NCI-H1092 treated with DMSO at 0.1 percent for 48 hours (cell line): ENCODE measurements at places on chromosomes 2 and 18.
A peak's percentile ranks its signal among the peaks of the same experiment; 100 is the strongest.

DNA sequence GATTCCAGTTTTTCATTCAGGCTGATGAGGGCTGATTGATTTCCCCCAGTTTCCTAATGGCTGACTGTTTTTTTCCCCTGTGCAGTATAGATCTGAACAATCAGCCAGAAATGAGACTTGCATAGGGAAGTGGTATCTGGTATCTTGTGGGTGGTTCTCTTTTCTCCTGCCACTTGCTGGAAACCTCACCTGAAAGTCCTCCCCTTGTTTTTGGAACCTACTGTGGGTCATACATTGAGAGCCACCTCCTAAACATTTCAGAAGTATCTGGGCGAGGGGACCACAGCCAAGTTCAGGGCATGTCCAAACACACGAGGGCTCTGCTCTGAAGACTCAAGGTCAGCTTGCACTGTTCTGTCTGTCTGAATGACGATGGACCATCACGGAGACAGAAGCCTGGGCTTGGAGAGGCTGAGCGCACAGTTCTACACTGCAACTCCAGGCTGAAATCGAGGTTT is 19.3 kb downstream of the ALPK2 start:
- no peak for DNase-seq

DNA sequence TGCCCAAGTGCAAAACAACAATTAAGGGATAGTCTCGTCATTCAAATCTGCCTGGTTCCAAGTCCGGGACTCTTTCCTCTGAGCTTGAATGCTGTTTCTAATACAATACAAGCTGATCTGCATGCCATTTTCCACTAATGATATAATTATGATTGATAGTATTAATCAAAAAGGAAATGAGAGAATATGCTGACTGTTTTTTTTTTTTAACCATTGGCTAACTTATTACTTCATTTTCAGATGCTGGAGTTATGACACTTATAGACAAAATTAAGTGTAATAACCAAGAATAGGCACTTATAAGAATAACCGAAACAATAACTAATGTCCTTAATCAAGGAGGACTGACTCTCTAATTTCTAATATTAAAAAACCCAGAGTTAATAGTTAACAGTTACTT is 343.6 kb downstream of the LPIN1 start:
- DNase-seq = no peak

GRCh38 chr2:161209902-161210301 is 49.7 kb downstream of the TANK start:
- no peak for DNase-seq

DNA sequence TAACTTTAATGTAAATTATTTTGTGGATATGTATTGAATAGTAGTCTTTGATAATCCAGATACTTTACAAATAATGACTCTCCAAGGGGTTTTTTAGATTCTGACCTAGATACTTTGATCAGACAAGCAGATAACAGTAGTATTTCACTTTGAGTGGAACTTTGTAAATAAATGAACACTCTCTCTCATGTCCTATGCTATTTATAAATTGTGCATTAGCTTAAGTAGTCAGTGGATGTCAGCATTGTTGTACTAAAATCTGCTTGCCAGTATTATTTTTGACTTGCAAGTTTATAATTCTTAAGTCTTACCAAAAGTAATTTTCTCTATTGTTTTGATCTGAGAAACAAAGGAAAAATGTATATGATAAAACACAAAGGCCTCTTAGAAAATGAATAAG is 1113.1 kb upstream of the NRXN1 start:
- DNase-seq = no peak

GRCh38 chr2:111919365-111919764 is 21.0 kb downstream of the MERTK start:
- no peak for DNase-seq

DNA sequence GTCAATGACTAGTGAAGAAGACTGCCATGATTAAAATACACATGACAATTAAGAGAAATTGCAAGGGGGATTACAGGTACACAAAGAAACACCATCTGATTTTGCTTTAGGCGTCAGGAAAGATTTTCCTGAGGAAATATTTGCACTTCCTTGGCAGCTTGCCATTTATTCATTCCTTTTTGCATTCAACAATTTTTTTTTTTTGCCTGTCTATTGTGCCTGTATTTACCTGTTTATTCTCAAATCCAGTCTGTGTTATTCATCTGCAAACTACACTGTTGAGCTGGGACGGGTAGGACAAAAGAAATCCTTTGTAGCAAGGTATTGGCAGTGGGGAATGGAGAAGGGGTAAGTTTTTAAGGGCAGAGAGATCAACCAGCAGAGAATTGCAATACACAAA is 31.8 kb downstream of the SMAD2 start:
- peak; percentile 29 for DNase-seq
